Kidney epithelial cell (primary cell): ENCODE measurements at places on chromosomes 3 and 15.
A peak's percentile ranks its signal among the peaks of the same experiment; 100 is the strongest.

DNA sequence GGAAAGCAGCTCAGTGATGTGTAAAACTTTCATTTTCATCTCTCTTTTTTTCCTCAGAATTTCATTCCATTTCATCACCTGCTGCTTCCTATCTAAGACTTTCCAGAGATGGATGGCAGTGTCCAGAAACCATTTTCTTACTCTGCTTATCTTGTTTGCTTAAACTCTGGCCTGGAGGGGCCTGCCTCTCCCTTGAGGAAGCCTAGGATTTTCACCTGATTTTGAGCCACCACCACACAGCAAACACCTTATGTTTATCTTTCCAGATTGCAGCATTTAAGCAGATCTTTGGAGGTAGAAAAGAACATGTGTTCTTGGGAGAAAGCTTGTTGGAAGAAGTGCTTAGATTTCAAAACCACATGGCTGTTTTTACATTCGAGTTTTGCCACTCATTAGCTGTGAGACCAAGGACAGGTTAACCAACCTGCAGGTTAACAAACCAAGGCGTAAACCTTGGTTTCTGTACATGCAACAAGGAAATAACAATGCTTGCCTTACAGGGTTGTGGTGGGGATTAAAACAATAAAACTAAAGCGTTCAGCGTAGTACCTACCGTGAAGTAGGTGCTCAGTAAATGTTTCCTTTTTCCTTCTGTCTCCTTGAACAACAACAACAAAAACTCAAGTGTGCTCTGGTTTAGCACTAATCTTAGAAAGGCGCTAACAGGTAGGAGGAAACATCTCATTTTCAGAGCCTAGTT is 120.3 kb downstream of the CLSTN2 start:
- DNase-seq, result no peak

- DNase-seq, result no peak
Measured at GRCh38 chr3:39809995-39810595, 686 bp downstream of the MYRIP start.

- DNase-seq, result no peak
Measured at GRCh38 chr3:102533784-102534183, 99.0 kb downstream of the ZPLD1 start.

- no peak for DNase-seq
Measured at GRCh38 chr15:56927816-56928215, 9.4 kb downstream of the TCF12 start.

GRCh38 chr3:123961508-123961856 is 453 bp upstream of the CCDC14 start:
- no peak for DNase-seq

DNA sequence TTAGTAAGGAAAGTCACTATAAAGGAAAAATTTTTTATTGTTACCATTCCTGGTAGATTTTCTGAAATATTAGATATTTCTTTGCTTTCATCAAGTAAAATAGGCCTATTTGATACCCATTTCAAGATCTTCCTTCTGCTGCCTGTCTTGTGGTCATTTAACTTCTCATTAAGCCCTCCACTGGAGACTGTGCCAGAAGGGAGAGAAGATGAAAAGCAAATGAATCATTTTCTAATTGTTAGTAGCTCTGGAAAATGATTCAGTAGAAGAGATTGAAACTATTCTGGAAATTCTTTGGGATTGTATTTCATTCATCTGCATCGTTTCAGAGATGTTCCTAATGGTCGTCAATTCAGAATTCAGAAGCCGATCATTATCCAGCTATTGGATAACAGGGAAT is 3.2 kb downstream of the KCTD6 start:
- DNase-seq, result no peak

GRCh38 chr15:30984118-30984517 is 7.3 kb downstream of the MTMR10 start:
- DNase-seq, result no peak

- DNase-seq, result no peak
Measured at GRCh38 chr3:176262071-176262470, 935.2 kb downstream of the TBL1XR1 start.

DNA sequence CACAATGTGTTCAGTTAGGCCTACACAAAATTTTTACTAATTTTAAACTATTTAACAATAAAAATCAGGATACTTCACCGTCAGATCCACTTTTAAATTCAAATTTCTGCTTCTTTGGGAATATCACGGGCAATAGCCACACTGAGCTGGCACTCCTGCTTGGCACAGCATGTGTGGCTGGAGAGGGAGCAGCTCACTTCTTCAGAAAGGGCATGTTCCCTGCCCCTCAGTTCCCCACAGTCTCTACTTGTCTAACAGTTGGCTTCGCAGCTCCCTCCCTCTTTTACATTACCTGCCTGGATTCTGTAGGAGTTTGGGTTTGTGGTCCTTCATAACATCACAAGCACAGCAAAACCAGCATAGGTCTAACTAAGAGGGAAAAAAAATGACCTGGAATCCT is 76.0 kb upstream of the TRIM42 start:
- DNase-seq, result no peak

DNA sequence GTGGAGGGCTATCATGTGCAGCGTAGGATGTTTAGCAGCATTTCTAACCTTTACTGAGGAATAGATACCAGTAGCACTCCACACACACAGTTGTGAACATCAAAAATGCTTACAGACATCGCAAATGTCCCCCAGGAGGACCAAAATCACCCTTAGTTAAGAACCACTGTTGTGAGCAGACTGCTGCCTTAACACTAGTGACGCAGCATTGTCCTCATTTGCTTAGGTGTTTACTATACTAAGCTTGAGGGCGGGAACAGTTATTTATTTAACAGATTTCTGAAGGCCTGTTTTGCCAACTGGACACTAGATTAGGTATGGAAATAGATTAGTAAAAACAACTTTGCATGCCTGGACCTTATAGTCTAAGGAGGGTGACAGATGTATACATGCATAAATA is 2.3 kb downstream of the PPP2R3A start:
- no peak for DNase-seq

- no peak for DNase-seq
Measured at GRCh38 chr3:46097691-46098241, 70.5 kb upstream of the XCR1 start.

DNA sequence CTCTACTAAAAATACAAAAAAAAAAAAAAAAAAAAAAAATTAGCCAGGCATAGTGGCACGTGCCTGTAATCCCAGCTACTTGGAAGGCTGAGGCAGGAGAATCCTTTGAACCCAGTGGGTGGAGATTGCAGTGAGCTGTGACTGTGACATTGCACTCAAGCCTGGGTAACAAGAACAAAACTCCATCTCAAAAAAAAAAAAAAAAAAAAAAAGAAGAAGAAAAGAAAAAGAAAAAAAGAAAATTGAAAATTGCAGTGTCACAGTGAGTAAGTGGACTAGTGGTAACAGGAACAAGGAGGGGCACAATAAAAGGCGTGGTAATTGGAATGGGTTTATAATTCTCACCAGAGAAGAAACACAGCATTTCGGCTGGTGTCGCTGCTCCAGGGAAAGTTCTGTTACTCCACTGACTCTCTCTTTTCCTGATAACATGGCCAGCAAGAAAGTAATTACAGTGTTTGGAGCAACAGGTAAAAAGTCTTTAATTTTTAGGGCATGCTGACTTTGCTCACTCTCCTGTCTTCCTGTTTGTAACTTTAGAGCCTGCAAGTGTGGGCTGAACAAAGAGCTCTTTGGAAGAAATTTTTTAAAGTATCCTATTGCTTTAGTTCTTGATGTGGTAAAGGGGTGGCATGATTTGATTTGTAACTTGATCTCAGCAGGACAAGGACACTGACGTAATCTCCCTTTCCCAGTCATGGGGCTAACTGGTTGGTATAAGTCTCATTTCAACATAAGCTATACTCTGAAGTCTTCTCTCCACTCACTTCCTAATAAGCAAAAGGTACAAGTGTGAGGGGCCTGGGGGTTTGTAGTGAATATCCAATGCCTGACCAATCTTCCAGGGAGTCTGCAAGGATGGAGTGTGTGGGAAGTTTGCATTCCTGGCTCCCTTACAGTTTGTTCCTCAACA is 22.1 kb upstream of the TRA2B start:
- peak; percentile 71 for DNase-seq

GRCh38 chr3:193917158-193917557 is 218.8 kb upstream of the HES1 start:
- no peak for DNase-seq

DNA sequence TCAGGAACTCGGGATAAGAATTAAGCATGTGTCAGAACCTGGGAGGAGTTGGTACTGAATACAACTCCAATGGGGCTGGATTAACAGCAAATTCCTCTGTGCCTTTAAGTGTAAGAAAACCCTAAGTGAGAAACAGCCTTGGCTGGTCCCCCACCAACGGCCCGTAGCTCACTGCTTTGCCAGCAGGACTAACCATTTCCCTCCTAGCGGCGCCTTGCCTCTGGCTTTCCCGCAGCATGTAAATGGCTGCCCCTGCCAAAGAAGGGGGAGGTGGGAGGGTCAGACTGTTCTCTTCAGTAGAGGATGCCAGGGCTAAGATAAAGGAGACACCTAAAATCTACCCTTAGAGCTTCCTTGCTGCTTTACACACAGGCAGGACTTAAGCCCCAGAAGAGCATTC is 51.0 kb upstream of the SH3GL3 start:
- no peak for DNase-seq

- DNase-seq, result no peak
Measured at GRCh38 chr3:179147514-179147872, 664 bp upstream of the PIK3CA start.

DNA sequence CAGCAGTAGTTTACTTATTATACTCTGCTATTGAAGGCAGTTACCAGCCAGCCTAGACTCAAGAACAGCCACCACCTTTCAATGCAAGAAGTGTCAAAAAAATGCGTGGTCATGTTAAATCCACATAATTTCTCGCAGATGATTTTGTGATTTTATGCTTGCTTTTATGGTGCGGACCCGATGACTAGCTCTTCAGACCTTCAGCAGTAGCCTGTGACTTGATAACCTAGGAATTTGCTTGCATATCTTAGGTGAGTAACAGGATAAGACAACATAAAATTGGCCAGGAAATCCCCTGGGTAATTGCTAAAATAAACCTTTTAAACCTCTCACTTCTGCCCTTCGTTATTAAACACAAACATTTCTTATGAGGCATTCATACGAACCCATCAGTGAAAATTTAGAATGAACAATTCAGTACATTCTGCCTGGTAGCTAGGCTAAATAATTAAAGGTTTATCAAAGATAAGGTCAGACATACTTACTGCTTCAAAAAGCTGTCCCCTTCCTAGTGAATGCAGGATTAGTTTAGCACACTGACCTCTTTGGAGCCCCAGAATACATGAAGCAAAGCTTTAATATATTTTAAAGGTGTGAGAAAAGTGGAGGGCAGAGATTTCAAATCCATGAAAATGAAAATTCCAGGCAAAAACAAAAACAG is 798.8 kb downstream of the OTOL1 start:
- DNase-seq, result peak; percentile 92

DNA sequence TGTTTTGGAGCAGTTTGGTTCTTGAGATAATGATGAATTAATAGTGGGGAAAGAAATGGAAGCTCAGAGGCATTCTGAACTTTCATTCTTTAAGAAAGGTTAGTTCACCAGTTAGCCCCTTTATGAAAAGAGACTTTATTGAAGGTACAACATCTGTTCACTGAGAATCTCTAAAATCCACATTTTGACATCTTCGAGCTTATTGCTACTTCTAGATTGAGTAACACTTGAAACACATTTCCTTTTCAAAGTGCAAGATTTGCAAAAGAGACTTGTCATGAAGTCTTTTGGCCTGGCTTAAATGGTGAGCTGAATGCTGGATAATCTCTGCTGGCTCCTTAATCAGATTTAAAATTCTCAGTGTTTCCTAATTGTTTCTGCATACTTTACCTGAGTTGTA is 42.3 kb downstream of the RAB8B start:
- no peak for DNase-seq

- no peak for DNase-seq
Measured at GRCh38 chr3:126108676-126109050, 24.7 kb upstream of the SLC41A3 start.

GRCh38 chr3:128279601-128279880 is 126.3 kb downstream of the EEFSEC start:
- no peak for DNase-seq

DNA sequence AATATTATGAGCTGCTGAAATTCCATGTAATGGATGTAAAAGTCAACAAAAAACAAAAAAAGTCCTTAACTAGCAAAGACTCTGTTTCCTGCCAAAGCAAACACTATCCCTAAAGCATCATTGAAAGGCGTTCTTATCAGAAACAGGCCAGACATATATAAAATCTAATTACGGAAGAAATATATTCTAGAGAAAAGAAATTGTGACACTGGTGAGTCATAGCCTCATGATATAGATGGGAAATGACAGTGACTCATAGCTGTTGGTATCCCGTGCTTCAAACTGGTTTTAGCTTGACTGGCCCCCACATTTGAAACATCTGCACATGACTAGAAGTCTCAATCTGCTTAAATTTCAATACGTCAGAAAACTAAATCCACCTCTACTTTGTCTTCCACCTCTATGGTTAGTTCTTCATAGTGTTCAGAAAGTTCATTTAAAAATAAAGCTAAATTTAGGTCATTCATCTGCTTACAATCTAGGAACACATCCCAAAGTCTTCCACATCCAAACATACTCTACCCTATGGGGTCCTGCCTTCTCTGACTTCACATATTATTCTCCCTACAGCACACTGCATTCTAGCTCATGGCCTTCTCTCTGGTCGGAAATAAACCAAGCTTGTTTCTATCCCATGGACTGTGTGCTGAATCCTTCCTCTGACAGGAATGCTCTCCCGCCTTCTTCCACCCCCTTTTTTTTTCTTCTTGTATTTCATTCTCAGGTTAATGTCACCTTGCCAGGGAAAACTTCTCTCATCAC is 456.3 kb upstream of the ARRDC4 start:
- peak; percentile 58 for DNase-seq

GRCh38 chr15:98139337-98139736 is 178.8 kb downstream of the ARRDC4 start:
- no peak for DNase-seq

- DNase-seq, result no peak
Measured at GRCh38 chr3:73868688-73869315, 244.1 kb upstream of the PDZRN3 start.

DNA sequence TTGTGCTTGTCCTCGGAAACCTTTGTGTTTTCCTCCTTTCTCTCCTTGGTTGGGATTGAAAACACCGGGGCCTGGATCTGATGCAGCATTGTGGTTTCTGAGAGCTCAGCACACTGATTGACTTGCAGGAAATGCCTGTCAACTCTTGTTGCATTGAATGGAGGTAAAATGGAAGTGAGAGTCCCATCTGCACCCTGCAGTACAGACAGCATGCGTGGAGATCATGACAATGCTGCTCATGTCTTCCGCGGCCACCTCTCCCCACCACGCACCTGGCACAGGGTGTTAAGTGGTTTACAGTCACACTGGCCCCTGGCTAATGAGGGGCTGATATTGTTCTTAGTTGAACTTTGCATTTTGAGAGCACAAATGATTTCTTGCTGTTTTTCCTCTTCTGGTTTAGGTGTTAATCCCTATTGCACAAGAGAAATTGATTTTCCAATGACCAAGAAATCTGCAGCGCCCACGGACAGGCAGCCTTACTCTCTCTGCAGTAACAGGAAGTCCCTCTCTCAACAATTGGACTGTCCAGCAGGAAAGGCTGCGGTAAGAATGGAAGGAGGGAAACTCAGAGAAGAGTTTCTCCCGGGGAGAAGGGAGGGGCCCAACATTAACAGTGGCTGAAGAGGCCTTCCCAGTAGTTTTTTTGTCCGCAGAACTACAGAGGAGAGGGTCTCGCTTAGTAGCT is 58.5 kb downstream of the STARD5 start:
- DNase-seq, result no peak
